RCC 7860 (cell line): ENCODE measurements at places on chromosomes 16 and 17.

DNA sequence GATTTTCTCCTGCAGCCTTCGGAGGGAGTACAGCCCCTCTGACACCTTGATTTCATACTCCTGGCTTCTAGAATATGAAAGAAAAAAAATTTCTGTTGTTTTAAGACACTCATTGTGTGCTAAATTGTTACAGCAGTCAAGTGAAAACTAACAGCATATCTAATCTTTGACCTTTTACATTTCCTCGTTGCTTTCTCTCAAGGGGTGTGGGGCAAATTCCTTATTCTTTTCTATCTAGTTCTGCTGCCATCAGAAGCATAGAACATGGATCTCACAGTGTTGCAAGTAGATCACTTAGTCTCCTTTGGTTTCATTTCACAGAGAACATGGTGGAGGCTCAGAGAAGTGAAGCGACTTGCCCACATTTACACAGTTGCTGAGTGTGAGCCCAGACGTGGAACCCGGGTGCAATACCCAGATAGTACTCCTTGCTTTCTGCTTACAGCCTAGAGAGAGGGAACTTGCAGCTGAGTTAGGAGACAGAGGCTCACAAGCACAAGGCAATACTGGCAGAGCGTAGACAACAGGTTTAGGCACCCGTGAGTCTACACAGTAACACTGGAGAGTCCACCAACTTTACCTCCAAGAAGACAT, 28.7 kb upstream of the MMD start:
- no peak for DNase-seq

GRCh38 chr16:12601290-12601900, 202.3 kb downstream of the CPPED1 start:
- DNase-seq, result no peak

- no peak for DNase-seq
These were observed 129.6 kb upstream of the CDH13 start for GRCh38 chr16:82497139-82497538.

DNA sequence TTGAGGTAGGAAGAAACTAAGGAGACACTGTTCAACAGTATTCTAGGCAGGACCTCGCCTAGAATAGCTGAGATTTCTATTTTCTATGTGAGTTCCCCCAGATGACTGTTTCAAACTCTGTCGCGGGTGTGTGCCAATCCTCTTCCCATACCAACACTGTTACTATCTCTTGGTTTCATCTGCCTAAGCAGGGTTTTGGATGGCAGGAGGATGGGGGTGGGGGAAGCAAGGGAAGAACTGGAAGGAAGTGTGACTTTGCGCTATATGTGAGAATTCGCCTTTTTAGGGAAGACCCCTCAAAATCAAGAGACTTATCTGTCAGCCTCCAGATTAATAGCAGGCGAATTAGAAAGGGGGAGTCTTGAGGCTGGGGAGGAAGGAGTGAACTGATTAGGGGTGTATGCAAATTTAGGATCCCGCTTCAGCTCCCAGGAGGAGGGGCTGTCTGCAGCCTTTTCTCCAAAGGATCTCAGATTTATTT, 521 bp upstream of the G6PC3 start:
- no peak for DNase-seq
